ENCODE measurements at places on chromosomes 3 and 15.

DNA sequence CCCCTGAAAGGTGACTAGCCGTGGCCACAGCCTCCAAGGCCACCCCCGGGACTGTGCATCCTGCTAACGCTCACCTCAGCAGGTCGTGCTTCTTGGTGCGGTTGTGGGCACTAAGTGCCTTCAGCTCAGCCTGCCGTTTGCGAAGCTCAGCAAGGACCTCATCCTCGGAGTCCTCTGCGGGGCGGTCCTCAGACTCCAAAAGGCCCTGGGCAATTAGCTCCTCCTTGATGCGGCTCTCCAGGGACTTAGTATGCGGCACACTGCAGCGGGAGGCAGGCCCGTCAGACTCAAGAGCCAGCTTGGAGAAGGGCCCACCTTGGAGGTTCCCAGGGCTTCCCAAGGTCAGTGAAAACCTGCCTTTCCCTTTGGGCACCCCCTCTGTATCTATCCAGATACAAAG is 8.3 kb downstream of the TADA3 start:
- no peak for DNase-seq

- no peak for DNase-seq
Measured at GRCh38 chr3:183494341-183494740, 61.2 kb downstream of the KLHL6 start.

DNA sequence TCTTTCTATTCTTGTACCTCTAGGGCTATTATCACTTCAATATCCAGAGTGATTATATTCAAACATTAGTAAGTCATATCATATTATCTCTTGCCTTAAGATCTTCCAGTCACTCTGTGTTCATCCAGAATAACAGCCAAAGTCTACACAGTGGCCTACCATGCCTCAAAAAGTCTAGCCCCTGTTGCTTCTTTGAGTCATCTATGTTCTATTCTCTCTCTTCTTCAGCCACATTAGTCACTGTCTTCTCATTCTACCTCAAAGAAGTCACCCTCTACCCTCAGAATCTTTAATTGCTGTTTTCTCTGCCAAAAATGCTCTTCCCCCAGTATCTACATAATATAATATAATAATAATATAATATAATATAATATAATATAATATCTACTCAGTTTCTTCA is 356.0 kb downstream of the NLGN1 start:
- no peak for DNase-seq

DNA sequence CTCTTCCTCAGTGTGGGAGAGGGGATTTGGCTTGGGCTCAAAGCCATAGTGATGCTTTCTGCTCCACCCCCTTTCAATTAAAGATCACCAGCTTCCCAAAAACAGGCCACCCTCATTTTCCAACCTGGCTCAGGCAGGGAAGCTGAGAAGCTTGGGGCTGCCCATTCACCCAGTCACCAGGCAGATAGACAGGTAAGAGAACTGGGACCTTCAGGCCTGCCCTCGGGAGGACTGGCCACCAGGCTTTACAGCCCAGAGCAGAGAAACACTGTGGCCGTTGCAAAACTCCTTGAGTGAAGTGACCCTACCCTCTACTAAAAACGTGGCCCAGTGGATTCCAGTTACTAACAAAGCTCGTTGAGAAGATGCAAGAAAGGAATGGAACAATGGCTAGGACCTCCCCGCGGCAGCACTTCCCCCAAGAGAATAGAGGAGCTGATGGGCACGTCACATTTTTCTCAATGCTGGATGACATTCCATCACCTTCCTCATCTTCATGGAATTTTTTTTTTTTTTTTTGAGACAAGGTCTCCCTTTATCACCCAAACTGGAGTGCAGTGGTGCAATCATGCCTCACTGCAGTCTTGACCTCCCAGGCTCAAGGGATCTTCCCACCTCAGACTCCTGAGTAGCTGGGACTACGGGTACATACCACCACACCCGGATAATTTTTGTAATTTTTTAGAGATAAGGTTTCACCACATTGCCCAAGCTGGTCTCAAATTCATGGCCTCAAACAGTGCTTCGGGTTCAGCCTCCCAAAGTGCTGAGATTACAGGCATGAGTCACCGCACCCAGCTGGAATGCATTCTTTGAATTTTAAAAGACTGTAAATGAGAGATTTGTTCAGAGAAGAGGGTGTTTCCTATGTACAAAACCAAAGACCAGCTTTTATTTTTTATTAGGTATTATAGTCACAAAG is 37.9 kb downstream of the LIPC start:
- DNase-seq = no peak

GRCh38 chr3:108100906-108101660 is 10.3 kb upstream of the CD47 start:
- no peak for DNase-seq

DNA sequence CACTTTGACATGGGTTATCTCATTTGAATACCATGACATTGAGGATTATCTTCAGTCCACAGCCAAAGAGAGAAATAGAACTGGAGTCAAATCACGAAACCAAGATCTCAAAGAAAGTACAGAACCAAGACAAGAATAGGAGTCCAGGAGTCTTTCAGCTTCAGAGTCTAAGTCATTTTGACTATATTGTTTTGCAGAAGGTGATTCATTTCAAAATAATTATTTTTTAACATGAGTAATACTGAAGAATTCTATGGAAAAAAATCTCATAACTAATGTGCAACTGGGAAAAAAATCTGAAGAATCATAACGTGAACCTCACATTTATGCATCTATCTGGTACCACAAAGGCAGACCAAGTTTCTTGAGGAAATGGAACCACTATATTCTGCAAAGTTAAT is 60.3 kb downstream of the UBE3A start:
- DNase-seq = no peak

GRCh38 chr3:57538465-57538864 is 5.7 kb downstream of the DNAH12 start:
- no peak for DNase-seq

DNA sequence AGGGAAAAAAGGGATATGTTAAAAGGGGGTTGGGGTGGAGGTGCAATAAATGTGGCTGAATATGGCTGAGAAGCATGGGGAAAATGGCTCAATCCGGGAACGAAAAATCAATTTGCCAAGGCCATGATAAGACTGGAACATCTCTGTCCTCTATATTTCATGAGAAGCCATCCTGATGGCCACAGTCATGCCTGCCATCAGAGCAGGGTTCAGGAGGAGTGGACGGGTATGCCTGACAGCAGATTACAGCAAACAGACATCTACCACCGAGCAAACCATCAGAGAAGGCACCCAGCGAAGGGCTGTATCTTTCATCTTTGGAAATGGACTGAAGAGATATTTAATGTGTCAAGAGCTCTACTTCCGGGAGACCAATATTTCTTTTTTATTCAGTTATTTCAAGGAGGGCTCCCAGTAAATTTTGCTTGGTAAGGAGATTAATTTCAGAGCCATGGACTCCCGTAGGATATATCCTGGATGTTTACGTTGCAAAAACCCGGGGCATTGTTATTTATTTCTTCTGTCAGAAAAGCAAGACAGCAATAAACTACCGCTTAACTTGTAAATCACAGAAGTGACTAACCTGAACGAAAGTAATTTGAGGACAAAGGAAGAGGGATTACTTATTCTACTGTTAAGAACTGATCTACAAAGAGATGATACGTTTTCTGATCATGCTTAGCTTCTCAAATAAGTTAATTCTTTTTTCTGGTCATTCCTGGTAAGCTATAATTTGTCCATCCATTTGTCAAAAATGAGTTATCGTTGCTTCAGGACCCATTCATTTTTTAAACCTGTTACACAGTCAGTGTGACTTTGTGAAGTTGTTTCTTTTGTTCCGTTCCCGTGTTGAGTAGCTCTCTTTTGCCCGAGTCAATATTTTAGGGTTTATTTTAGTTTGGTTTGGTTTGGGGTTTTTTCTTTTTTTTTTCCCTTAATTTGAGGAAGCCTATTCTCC is 80.6 kb upstream of the CHD2 start:
- DNase-seq = no peak

- no peak for DNase-seq
Measured at GRCh38 chr3:112984485-112984884, 6.3 kb upstream of the GTPBP8 start.

DNA sequence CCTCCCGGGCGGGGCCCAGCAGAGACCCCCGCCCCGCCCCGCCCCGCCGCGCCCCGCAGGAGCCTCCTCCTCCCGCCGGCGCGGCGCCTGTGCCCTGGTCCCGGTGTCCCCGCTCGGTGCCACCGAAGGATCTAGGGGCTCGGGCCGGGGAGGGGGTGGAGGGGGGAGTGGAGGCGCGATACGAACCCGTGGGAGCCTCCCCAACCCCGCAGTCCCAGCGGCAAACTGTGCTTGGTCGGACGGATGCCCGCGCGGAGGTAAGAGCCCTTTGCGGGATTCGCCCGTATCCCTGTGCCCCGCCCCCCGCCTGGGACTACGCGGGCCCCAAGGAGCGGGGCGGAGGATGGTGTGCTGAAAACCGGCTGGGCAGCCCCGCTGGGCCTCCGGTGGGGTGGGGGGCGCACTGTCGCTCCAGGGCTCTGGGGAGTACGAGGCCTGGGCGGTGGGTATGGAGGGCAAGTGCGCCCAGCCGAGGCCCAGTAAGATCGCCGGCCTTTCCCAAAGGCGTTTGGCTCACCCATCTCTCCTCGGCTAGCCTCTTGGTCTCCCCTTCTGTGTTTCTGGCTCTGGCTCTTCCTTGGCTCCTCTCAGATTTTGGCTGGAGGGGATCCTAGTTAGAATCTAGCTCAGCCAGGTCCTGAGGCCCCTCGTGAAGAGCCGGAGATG is 65.6 kb upstream of the POLG start:
- DNase-seq = no peak

- DNase-seq = no peak
Measured at GRCh38 chr3:104735691-104736090, 631.0 kb upstream of the ALCAM start.

GRCh38 chr3:48215876-48216275 is 7.4 kb upstream of the CAMP start:
- peak; percentile 83 for DNase-seq

GRCh38 chr3:13075986-13076654 is 2.9 kb upstream of the IQSEC1 start:
- no peak for DNase-seq

DNA sequence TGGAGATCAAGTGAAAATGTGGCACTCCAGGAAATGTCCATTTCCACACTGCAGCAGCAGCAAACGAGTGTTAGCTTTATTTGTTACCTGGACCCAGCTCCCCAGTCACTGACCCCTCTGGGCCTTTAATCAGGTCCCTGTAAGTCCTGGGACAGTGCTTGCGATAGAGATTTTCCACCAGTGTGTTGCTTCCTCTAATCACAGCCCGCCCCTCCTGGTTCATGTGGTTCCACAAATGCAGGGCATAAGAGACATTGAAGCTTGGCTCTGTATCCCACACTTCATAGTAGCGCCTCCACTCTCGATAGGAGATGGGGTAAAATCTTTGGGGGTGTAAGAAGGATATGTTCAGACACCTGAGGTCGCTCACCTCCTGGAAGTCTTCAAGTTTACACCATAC is 8.0 kb downstream of the A4GNT start:
- no peak for DNase-seq

- DNase-seq = no peak
Measured at GRCh38 chr3:29384640-29385039, 103.8 kb downstream of the RBMS3 start.

- no peak for DNase-seq
Measured at GRCh38 chr15:37865687-37866086, 68.8 kb upstream of the TMCO5A start.

DNA sequence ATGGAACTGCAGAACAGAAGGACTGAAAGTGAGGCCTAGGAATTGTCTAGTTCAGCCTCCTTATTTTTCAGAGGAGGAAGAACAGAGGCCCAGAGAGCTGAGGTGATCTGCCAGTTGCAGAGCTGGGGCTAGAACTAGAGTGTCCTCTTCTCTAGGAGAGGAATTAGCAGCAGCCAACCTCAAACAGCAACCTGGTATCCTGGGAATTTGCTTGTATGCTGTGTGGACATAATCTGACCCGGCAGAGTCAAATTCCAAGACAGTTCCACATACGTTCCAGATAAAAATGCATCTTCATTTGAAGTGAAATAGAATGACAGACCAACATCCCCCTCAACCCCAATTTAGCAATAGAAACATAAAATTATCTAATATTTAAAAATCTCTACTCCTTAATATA is 13.5 kb upstream of the TSC22D2 start:
- no peak for DNase-seq

- no peak for DNase-seq
Measured at GRCh38 chr3:188348435-188349244, 194.7 kb downstream of the LPP start.

GRCh38 chr3:191795196-191795595 is 334.2 kb downstream of the PYDC2 start:
- no peak for DNase-seq

DNA sequence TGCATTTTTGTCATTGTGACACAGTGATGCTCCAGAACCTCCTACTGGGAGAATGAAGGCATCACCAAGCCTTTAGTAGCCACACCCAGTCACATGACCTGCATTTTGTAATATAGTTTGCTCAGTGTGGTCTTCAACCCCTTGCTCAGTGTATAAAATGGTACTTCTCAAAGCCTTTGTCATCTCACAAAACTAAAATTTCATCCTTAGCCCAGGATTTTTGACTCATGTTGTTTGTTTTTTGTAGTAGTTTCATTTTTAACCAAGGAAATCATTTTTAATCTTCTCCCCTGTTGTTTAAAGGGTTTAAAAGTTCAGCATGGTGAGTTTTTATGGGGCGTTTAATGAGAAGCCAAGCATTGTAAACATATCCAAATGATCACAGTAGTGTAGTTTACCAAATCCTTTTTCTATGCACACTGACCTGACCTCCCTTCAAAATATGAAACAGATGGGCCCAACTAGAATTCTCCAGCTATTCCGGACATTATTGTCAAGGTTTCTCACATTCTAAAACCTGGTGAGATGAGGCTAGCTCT is 123.5 kb upstream of the IL12A start:
- no peak for DNase-seq

Measured in C1 segment of cervical spinal cord (tissue), 14 donors.